ENCODE measurements at places on chromosomes 16 and 17. TPM values are rescaled to one million over a fixed set of nuclear protein-coding genes. Genes with fewer than 3 reads are reported as not detected.

MED31 gene
- total RNA-seq: 8.4 TPM

PNMT gene
- total RNA-seq: 0.75 TPM

CDRT15 gene
- not detected for total RNA-seq

GRCh38 chr17:56652628-56653027, 59.1 kb downstream of the NOG start:
- DNase-seq: no peak

GRCh38 chr17:12800855-12801365, 11.6 kb downstream of the ARHGAP44 start:
- no peak for DNase-seq

- no peak for DNase-seq
Observed at GRCh38 chr16:90018652-90019542, at the start of gene DBNDD1. Gene DBNDD1, minus strand, starts transcription at chr16:90019456. Its CDS starts 115 bp downstream, at chr16:90019341.

GRCh38 chr16:2526135-2526534, 5.1 kb downstream of the CEMP1 start:
- no peak for DNase-seq

DNA sequence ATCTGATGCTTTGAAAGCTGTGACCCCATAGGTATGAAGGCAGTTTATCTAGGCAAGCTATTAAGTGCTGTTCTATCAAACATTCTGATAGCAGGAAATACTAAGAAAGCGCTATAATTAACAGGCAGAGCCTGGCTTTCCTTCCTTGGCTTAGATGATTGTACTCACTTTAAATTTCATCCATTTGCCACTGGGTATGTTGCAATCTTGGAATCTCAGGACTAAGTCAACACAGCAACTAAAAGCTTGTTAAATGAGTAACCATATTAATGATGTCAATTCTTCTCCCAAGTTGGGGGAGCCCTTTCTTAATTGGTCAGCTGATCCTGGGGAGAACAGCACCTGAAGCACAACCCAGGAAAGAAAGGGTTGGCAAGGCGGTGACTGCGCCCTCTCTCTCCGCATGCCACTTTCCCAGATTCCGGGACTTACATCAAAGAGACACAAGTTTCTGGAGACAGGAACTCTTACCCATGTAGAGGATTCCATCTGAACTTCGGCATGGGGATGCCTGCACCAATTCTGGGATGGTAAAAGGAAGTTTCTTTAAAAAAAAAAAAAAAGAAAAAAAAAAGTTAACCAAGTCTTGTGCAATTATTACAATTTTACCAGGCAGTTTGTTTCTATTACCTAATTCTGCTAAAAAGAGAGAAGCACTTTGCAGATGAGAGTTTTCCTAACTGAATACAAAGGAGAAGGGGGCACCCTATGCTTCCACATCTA, 54.4 kb upstream of the ICAM2 start:
- no peak for DNase-seq
